Fibroblast of upper back skin (primary cell): ENCODE measurements at places on chromosomes 2 and 18.
A peak's percentile ranks its signal among the peaks of the same experiment; 100 is the strongest.

GRCh38 chr2:45776160-45776955 is 124.9 kb downstream of the PRKCE start:
- DNase-seq = peak; percentile 76

DNA sequence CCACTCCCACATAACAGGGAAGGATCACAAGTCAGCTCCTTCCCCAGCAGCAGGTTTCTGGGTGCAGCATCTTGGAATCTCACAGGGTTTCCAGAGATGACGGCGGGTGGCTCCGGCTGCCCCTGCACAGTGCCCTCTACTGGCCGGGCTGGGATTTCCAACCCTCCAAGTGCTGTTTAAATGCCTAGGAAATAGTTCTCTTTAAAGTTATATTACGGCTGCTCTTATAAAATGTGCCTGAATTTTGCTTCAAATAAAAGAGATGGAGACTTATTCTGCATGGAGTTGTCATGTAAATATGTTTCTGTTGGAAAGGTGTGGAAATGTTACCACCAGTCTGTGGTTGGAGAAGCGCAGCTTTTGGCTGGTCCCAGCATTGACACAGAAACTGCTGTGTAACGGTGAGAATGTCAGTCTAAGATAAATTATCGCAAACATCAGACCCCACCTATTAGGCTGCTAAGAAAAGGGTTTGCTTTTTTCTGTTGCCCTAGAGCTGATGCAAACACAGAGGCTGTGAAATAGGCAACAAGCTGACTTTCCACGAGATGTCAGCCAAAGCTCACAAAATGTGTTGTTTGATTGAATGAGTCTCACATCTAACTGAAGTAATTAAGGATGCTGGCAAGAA is 3.3 kb upstream of the HJURP start:
- DNase-seq = no peak

- peak; percentile 70 for DNase-seq
Measured at GRCh38 chr2:63819765-63820717, 21.7 kb upstream of the UGP2 start.

GRCh38 chr18:45993438-45993837 is 26.3 kb upstream of the EPG5 start:
- DNase-seq = peak; percentile 87

GRCh38 chr2:112880091-112880531 is 30.9 kb upstream of the IL37 start:
- peak; percentile 38 for DNase-seq

DNA sequence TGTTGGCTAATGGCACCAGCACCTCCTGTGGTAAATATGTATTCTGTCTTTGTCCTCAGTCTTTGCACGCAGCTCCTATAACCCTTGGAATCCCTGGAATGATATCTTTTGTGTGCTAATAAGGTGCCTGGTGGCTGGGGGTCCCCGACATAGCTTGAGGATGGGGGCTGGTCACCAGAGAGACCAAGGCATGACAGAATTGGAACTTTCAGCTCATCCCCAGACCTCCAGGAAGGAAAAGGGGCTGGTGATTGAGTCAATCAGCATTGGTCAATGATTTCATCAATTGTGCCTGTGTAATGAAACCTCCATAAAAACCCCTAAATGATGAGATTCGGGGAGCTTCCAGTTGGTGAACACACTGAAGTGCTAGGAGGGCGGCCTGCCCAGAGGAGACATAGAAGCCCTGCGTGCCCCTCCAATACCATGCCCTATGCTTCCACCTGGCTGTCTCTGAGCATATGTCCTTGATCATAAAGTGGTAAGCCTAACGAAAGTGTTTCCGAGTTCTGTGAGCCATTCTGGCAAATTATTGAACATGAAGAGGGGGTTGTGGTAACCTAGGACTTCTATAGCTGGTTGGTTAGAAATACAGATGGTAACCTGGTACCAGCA is 26.6 kb upstream of the KCMF1 start:
- DNase-seq = no peak

GRCh38 chr2:24076849-24077534 is 866 bp upstream of the SF3B6 start:
- DNase-seq = no peak

DNA sequence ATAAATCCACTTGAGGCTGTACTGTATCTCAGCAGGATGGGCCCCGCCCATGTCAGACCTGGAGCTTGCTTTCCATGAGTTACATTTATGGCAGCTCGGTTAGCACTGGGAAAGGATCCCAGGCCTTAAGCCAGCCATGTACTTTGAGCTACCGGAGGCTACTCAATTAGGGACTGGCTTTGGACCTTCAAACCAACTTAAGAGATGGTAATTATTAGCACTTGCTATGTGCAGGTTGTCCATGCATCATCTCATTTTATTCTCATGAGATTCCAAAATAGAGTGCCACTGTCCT is 64.4 kb downstream of the ACTR2 start:
- DNase-seq = no peak

DNA sequence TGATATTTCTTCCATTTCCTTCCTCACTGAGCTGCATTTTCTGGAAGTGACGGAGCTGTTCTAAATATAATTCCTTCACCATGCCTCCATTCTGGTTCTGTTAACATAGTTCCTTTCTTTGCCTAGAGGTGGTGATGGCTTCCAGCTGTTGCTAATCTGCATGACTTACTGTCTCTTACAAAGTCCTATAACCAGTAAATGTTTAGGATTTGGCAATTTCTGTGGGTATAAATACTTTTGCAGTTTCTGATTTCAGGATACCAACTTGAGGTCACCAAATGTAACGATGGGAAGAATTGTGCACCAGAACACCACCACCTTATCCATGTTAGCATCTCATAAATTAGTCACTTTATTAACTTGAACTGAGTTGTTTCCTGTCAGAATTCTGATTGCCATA is 101.7 kb upstream of the FN1 start:
- DNase-seq = peak; percentile 97

DNA sequence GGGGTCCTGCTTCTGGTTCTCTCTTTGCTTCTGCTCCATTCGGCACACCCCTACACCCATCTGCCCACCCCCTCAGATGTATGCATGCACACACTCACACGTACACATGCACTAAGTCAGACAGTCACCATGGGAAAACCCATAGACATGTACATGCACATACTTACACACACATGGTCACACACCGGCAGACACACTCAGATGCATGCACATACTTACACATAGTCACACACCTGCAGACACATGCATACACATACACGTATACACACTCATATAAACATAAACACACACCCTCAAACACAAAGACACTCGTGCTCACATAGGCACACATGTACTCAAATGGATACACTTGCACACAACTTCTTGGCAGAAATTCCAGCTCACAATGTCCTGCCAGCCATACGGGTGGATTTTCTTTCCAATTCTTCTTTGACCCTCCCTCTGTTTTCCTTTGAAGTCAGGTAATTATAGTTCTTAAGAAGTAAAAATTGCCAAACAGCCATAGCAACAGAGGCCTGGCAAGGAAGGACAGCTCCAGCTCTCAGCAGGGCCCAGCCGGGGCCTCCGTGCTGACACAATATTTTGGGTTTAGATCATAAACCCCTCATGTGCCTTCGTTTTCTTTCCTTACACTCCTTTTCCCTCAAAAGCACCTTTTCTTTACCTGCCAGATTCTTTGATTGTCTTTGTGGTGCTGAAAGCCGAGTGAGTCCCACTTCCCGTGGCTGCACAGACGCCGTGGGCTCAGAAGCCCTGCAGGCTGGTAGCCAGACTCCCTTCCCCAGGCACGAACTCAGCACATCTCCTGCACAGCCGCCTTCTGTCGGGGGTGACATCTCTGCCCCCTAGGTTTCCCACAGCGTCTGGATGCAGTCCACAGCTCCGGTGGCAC is 195.7 kb downstream of the ARL4C start:
- no peak for DNase-seq
